Activated T-cell treated with anti-CD3 and anti-CD28 coated beads for 24 hours (primary cell): ENCODE measurements at places on chromosomes 6 and 20.

DNA sequence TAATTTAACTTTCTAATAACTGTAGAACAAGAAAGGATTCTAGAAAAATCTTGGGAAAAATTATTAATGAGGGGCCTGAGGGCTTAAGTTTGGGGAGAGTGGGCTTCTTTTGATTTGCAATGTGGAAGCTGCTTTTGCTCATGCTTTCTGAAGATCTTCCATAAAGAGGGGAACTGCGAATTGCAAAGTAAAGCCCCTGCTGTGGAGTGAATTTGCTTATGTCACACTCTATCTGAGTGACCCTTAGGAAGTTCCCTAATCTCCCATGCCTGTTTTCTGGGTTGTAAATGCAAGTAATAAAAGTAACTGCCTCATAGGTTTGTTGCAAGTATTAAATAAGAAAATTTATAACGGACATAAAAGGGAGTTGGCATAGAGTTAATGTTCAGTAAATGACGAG is 301.2 kb downstream of the PLCB1 start:
- no peak for DNase-seq

GRCh38 chr20:57627339-57627738 is 7.1 kb upstream of the ZBP1 start:
- no peak for DNase-seq

- DNase-seq = no peak
Observed at GRCh38 chr6:37602801-37603200, 94.9 kb downstream of the MDGA1 start.

DNA sequence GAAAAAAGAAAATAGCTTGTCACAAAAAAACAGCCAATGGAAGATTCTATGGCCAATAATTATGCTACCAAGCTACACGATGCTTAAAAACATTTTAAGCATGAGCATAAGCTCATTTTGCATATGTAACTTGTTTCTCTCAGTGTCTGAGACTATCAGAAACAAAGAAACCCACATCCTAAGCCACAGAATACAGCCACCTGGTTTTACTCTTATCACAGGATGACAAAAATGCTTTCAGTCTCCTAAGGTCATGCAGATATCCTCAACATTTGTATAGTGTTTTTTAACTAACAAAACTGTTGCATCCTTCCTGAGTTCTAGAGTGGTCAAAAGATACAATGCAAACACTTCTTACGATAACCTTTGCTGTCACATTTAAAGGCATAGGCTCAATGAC is 172.1 kb upstream of the RUNX2 start:
- DNase-seq = no peak

- no peak for DNase-seq
Observed at GRCh38 chr20:50868509-50869495, 62.4 kb downstream of the ADNP start.

DNA sequence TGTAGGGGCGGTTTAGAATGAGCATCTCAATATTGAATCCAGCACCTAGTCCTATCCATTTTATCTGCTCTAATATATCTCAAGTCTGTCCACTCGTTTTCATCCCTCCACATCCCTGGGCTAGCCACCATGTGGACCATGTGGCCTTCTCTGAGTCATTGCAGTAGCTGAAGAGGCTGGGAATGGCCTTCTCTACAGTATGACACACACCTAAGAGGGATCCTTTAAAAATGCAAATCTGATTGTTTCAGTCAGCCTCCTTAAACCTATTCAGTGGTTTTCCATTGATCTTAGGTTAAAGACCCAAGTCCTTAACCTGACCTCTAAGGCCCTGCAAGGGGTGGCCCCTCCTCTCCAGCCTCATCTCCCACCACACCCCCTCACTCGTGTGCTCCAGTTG is 9.4 kb downstream of the RING1 start:
- DNase-seq = no peak

DNA sequence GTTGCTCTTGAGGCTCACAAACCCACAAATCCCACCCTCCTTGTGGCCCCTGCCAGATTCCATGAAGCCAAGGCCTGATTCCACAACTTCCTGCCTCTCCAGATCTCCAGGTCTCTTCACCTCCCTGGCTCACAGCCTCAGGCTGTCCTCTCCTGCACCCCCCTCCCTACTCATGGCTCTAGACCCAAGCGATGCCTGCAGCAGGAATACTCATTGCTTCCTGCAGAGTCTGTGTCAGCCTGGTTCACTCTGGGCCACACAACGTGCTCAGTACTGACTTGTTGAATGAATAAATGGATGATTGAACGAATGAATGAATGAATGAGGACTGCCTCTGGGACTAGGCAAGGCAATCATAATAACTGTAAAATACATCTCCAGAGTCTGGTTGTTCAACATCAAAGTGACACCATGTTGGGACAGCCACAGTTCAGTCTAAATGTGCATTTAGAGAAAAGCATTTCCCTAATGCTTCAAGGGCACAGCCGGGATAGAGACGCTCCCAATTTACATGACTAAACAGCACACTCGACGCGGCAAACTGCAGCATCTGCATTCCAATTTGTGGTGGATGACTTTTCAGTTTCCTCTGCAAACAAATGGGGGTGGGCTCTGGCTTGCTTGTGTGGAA is 139.9 kb downstream of the GRM4 start:
- no peak for DNase-seq

DNA sequence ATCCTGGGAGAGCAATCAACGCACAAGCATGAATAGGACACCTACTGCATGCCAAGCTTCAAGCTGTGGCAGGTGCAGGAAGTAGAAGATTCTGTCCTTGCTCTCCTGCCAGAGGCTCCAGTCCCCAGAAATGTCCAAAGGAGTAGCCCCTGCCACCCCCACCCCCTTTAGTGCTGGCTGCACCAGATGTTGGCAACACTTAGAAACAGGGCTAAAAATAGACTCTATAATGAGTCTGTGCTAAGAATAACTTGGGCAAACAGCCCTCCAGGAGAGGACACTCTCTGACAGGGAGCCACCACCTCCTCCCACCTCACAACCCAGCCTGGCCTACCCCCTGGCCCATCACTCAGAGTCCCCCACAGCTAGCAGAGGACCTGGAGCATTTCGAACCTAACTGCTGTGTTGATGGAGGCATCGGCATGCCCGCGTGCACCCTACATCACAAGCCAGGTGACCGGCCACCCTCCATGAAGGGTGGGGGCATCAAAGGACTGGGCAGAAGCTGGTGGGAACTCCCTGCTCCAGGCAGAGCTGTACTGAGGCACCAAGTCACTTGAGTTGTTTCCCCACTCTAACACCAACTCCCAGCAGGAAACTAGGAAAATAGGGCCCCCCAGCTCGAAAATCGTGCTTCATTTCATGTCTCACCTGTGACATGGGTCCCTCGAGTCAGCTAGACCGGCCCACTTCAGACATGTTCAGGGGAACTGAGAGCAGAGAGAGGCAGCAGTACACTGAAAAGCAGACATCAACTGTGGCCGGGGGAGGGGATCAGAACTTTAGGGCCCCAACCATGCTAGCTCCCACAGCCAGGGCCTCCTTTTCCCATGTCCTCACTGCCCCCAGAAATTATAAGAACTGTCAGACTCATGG is 18.7 kb downstream of the TFEB start:
- no peak for DNase-seq

- DNase-seq = no peak
Observed at GRCh38 chr20:4406627-4407026, 315.1 kb upstream of the PRND start.

DNA sequence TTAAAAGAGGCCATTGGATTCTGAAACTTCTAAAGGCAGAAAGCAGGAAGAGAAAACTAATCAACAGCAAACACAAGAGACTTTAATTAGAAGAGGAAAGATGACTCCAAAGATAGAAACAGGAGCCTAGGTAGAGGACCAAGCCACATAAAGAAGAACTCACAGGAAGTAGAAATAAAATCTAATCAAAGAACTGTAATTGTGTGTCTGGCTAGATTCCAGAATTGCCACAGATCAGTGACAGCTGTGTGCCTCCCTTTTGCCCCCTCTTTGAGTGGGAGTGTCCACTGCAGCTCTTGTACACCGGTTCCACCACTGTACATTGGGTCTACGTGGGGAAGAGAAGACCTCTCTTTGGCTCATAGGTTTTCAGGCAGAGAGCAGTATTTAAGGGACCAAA is 22.3 kb upstream of the THEMIS start:
- no peak for DNase-seq

DNA sequence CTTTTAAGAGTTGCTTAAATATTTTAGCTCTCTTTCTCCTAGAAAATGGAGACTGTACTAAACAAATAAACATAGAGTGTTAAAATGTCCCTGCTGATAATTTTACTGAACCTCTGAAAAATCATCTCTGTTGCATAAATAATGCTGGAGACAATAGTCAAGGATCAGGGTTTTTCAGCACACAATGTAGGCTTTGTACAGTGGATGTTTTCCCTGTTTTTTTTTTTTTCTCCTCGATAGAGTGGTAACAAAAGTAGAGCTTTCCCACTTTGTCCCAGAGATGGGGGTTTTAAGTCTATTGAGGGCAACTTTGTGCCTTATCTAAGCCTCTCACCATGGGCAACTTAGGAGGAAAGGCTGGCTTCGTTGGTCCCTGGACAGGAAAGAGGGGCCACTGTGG is 222.6 kb upstream of the HDDC2 start:
- no peak for DNase-seq

DNA sequence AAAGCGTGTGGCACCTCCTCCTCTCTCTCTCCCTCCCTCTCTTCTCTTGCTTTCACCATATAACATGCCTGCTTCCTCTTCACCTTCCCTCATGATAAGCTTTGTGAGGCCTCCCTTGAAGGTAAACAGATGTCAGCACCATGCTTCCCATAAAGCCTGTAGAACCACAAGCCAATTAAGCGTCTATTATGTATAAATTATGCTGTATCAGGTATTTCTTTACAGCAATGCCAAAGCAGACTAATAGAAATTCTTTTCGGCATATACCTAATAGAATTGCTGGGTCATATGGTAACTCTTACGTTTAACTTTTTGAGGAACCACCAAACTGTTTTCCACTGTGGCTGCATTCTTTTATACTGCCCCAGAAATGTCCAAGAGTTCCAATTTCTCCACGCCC is 75.0 kb downstream of the SYCP2 start:
- DNase-seq = no peak

GRCh38 chr6:79180052-79180451 is 54.4 kb downstream of the HMGN3 start:
- DNase-seq = no peak

GRCh38 chr6:12196326-12196936 is 93.7 kb upstream of the EDN1 start:
- no peak for DNase-seq

DNA sequence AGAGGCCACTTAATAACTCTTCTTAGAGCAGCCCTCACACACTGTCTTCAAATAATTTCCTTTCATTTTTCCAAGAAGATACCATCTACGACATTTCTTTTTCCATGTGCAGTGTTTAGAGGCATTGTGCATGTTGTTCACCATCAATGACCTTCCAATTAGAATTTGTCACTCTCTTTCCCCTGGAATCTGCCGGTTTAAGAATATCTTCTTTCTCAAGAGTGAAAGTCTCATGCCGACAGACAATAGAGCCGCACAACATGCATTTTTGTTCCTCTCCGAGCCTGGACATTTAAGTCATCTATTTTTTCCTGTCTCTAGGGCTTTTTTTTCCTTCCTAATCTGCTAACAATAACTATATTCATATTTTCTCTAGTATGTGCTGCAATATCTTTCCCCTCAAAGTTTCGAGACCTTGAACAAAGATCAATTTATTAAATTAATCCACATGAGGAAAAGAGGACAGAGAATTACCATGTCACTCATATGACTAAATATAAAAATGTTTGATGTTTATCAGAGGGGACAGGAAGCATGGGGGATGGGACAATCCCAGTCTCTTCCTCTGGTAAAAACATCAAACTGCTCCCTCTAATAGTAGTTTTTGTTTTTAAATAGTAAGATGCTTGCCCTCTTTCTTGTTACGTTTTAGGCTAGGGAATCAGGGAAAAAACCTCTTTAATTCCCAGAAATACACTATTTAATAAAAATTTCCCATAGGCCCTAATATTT is 893.4 kb downstream of the C6orf118 start:
- no peak for DNase-seq

DNA sequence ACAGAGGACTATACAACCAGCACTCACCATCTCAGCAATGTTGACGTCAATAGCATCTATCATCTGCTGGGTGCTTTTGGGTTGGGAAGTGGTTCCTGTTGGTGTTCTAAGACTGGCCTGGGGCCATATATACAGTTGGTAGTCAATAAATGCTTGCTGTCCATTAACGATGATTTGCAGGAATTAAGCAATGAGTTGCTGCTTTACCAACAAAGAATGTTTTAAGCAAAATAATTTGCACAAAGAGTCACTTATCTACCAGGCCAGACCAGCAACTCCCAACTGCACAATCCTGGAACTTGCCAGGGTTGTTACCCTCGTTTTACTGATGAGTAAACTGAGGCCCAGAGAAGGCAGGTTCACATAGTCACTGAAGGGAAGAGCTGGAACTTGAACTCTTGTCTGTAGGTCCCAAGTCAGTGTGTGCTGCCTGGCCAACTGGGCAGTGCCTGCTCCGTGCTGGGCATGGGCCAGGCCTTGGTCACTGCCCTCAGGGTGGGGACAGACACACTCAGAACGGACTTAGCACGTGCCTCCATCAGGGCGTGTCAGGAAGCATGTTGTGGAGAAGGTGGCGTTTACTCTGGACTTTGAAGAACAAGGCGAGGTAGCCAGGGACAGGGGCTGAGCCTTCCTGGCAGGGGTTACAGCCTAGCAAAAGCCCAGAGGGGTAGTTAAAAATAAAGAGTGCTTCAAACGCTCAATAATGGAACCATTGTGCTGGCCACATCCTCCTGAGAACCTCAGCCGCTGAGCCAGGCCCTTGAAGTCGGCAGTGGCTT is 2.5 kb upstream of the SRC start:
- no peak for DNase-seq

- DNase-seq = no peak
Observed at GRCh38 chr20:4703281-4703676, 18.4 kb upstream of the PRND start.

DNA sequence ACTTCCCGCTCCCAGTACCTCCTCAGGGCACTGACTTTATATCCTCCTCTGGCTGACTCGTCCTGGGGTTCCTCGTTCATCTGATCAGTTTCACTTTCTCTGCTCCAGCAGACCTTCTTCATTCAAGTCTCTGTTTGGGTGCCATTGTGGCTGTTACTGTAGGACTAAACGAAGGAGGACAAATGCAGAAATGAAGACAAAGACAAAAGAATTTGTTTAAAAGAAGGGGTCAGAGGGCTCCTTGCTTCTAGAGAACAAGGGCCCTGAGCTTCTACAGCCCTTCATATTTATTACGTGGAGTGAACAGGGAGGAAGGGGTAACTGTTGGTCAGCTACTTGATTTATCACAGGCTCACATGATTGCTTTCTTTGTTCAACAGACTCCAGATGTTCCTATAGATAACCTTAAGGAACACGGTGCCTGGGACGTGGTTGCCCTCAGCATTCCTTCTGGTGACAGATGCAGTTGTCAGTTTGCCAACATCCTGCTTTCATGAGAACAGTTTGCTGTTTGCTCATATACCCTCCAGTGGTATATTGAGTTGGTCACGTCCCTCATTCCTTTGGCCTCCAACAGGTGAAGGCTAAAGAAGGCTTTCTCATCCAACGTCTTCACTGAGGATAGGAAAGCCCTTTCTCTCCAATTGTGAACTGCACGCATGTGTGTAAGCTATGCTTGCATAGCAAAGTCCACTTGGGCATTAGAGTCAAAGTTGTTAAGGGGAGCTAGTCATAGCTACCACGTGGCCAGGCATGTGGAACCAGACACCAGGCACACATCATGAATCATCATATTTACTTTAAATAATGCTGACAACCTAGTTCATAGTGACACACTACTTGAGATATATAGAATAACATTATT is 69.1 kb upstream of the BTN3A2 start:
- DNase-seq = no peak
